Motor neuron (in vitro differentiated cells): ENCODE measurements at places on chromosomes 16 and 17. TPM values are rescaled to one million over a fixed set of nuclear protein-coding genes. Genes with fewer than 3 reads are reported as not detected.
A peak's percentile ranks its signal among the peaks of the same experiment; 100 is the strongest.

DNA sequence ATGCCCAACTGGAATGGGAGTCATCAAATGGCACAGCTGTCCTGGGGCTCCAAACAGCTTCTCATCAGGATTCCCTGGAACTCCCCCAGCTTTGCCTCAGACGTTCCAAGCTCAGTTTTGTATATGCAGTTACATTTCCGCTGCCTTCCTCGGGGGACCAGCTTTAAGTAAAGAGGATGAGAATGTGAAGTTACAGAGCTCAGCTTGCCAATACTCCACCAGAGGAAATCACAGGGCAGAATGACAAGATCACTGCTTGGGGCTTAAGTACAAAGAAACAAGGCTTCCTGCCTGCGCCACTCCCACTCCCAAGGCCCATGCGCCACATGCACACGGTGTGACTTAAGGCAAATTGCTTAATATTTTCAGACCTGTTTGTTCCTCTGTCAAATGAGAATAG, 272.4 kb upstream of the CDH11 start:
- no peak for ATAC-seq

DNA sequence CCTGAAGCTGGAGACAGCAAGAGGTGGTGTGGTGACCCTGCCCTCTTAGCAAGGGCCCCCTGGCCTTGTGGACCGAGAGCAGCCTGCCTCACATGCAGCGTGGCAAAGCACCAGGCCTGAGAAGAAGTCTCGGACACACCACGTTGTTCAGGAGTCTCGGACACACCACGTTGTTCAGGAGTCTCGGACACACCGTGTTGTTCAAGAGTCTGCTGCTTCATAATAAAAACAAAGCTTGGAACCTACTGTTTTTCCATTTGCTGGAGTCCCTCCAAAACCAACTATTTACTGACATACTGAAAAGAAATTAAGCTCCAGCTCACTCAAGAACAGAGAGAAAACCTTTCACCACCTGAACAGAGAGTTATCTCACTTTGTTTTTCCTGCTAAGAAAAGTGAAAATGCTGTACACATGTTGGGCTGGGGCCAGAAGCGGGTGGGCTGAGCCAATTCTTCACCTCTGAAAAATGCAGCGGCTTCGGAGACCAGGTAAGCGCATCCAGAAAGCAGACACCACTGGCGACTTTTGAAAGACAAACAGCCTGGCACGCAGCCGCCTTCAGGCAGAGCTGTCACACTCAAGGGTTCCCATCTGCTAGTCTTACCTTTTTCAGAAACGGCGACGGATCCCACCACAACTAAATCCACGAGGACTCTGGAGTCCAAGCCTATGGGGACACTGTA, 8.9 kb downstream of the MTHFSD start:
- ATAC-seq: no peak

GRCh38 chr16:19167710-19168370, at the start of gene SYT17:
Gene SYT17 (plus strand): TSS chr16:19168240. CDS start chr16:19168647, 407 bp downstream.
- peak; percentile 91 for ATAC-seq

- no peak for ATAC-seq
Measured at GRCh38 chr17:58413684-58414083, 3.6 kb downstream of the RNF43 start.

- ATAC-seq: no peak
Measured at GRCh38 chr17:68427575-68427974, 29.7 kb downstream of the WIPI1 start.

GRCh38 chr16:12898551-12898950, 2.8 kb upstream of the SHISA9 start:
- ATAC-seq: no peak

- ATAC-seq: no peak
Measured at GRCh38 chr17:46197530-46197929, 4.3 kb upstream of the KANSL1 start.

DNA sequence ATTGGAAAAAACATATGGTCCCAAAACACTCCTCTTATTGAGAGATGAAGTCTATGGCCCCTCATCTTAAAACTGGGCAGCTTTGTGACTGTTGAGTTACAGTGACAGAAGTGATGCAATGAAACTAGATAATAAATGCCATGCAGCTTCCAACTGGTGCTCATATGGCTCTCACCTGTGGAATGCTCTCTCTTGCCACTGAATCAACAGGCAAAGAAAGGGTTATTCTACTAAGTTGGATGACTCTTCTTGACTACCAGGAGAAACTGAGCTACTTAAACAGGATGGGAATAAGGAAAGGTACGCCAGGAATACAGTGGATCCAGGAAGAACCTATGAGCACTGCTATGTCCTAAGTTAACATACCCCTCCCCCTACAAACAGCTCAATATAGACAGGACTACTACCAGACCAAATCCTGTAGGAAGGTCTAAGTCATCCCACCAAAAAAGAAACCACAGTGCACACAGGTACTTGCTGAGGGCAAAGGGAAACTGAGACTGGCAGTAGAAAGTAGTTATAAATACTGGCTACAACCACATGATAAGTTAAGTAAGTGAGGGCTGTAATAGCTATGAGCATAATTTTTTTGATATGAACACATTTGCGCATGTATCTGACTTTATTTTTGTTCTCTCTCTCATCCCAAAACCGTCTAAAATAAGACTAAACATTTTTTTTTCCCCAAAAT, 398.5 kb downstream of the ZFHX3 start:
- ATAC-seq: no peak

DNA sequence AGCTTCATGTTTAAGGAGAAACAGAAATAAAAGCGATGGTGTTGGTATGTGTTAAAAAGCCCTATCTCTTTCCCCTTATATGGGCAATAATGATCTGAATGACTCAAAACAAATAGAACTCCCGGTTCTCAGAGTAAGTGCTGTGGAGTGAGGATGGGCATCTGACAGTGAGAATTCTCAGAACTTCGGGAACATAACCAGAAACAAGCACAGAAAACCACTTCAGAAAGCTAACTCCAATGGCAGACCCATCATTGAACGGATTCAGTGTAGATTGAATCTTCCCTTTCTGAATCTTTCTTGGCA, 67.2 kb downstream of the CDH8 start:
- no peak for ATAC-seq

GLP2R gene
- total RNA-seq: 0.19 TPM in 1 of 2 replicates, not detected in the other

VPS35L gene
- 46.5 and 47.7 TPM in 2 replicates for total RNA-seq
